Testis (tissue), 5 donors: ENCODE measurements at places on chromosomes 4 and X. TPM values are rescaled to one million over a fixed set of nuclear protein-coding genes. Genes with fewer than 3 reads are reported as not detected.

SOX3 gene
- total RNA-seq, result 18.0 TPM

HMX1 gene
- 7.3 TPM for total RNA-seq

NR0B1 gene
- total RNA-seq, result 60.6 TPM

COX7B2 gene
- total RNA-seq, result 17.0 TPM

XK gene
- 3.3 TPM for total RNA-seq

ADGRL3 gene
- 21.6 TPM for total RNA-seq

S100G gene
- not detected for total RNA-seq
